Right forelimb (tissue), 1 donor: ENCODE measurements at places on chromosomes 3 and 15.
A peak's percentile ranks its signal among the peaks of the same experiment; 100 is the strongest.

DNA sequence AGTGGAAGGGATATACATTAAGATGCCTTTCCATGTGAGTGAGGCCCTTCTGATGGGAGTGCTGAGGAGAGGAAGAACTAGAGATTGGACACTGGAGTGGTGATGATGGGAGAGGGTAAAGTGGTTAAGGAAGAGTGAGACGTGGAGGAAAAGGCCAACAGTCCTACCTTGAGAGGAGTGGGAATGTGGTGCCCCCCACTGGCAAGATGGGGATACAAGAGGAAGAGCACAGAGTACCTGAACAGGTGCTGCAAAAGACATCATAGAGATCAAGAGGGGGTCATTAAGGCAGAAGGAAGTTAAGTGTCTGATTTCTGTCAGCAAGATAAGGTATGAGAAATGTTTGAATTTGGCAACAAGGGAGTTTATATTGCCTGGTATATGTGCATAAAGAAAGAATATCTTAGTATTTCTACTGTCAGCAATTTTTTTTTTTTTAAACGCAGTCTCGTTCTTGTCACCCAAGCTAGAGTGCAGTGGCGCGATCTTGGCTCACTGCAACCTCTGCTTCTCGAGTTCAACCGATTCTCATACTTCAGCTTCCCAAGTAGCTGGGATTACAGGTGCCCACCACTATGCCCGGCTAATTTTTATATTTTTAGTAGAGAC lies 34.0 kb downstream of the ARIH2 start:
- no peak for DNase-seq

GRCh38 chr3:16524196-16524595 lies 10.7 kb upstream of the RFTN1 start:
- DNase-seq = no peak

- no peak for DNase-seq
These were observed 88.3 kb upstream of the FRMD4B start for GRCh38 chr3:69474186-69474585.

GRCh38 chr3:62870321-62870720 lies 4.9 kb downstream of the CADPS start:
- DNase-seq = no peak

DNA sequence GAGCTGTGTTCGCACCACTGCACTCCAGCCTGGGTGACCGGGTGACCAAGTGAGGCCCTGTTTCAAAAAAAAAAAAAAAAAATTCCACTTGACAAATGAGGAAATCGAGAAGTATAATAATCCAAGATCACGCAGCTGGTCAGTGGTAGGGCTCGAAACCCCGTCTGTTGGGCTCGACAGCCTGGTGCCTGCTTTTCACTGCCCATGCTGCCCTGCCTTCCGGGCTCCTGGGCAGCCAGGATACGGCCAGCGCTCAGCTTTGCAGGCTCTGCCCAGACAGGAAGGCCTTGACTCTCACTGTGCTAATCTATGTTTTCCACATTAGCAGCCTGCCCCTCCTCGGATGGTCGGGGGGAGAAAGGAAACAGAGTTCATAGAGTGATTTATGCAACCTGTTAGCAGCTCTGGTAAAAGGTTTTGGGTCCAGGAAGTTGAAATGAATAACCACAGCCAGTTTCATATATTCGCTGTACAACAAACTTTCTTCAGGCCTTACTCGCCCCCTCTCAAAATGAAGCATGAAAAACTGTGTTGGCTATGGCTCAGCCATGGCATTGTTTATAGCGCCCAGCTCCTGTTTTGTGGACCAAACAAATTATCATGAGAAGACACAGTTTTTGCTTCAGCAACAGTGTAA lies 108.8 kb downstream of the XXYLT1 start:
- peak; percentile 63 for DNase-seq

- no peak for DNase-seq
These were observed 134.4 kb downstream of the PDE8A start for GRCh38 chr15:85116066-85116465.

DNA sequence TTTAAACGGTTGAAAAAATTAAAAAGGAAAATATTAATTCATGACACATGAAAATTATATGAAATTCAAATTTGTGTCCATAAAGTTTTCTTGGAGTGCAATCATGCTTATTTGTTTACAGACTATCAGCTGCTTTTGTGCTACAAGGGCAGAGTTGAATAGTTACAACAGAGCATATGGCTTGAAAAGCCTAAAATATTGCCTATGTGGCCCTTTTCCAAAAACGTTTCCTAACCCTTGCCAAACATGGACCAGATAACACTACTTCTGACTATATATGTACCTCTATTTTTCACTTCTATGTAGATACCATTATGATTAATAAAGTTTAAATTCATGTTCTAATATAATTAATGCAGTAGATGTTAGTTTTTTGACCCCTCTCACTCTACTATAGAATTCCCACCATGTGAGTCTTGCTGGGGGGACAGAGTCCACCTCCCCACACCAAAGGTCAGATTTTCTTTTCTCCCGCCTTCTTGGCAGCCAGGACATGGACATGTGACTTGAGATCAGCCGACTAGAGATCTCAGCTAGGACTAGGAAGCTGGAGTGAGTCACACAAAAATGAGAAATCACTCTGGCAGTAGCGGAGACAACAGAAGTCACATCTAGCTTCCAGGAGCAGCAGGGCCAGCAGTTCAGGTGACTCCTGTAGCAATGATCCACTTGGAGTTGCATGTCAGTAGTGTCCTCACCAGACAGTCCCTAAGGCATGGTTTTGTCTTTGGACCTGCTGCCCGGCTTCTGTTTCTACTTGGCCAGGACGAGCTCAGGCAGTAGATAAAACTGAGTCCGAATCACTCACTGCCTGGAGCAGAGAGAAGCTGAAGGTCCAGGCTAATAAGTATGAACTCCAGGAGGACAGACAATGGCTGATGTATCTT lies 22.4 kb downstream of the CIAO2A start:
- no peak for DNase-seq

DNA sequence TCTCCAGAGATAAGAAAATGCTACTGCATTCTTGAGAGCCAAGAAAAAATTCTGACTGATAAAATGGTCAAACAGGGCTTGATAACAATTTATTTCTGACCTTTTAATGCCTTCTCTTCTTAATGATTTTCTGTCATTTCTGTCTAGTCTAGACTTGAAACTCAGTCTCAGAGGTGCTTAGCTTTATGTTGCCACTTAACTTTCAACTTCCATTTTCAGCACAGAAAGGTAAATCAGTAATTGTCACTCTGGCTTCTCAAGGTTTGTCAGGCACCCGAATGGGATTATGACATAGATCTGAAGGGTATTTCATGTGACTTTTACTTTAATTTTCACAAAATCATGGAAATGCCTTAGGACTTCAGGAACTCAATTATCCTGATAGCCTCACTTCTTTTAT lies 155.4 kb upstream of the GBE1 start:
- no peak for DNase-seq

DNA sequence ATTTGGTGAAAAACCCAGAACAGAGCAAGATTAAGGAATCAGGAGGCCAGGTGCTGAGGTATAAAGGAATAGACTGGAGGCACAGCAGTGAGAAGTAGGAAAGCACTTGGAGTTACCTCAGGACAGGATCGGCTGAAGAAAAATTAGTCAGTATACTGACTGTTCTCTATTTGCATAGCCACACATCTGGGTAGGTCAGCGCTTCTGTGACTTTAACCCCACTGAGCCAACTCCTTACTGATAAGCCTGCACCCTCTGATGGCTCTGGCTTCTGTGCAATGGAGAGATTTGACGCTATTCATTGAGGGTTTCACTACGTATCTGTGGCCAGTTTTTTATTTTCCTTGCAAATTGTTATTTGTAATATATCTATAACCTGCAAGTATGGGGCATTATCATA lies 22.3 kb downstream of the MECOM start:
- no peak for DNase-seq

GRCh38 chr3:105473521-105474223 lies 107.0 kb downstream of the ALCAM start:
- no peak for DNase-seq

DNA sequence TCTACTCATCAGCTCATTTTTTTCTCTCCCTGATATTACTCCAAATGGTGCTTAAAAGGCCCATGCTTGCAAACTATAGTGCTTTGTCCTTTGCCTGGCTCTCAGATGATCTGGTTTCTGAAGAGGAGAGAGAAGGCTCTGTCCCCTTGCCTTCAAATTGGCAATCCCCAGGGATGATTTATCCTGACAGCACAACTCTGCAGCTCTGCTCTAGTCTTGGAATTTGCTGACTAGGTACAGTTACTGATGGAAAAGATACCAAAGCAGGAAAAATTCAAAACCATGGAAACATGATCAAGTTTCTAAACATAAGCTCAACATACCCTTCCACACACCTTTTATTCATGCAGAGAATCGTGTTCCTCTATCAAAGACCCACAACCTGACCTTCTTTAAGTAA lies 106.7 kb upstream of the CADPS start:
- DNase-seq = no peak

- no peak for DNase-seq
These were observed 13.5 kb downstream of the IQGAP1 start for GRCh38 chr15:90401495-90401894.

GRCh38 chr3:101950510-101950909 lies 101.2 kb downstream of the NFKBIZ start:
- DNase-seq = no peak

DNA sequence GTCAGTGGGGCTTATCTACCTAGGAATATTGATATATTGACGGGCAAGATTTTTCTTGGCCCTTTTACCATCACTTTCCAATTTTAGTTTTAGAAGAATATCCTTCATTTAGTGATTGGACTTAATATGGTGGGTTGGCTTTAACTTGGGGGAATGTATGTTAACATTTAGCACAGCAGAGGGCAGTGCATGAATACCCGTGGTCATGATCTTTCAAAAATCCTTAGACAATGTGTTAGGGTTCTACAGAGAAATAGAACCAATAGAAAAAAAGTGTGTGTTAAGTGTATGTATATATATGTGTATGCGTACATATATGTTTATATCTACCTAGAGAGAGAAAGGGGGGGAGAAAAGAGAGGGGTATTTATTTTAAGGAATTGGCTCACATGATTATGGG lies 36.9 kb downstream of the GPR171 start:
- DNase-seq = no peak

DNA sequence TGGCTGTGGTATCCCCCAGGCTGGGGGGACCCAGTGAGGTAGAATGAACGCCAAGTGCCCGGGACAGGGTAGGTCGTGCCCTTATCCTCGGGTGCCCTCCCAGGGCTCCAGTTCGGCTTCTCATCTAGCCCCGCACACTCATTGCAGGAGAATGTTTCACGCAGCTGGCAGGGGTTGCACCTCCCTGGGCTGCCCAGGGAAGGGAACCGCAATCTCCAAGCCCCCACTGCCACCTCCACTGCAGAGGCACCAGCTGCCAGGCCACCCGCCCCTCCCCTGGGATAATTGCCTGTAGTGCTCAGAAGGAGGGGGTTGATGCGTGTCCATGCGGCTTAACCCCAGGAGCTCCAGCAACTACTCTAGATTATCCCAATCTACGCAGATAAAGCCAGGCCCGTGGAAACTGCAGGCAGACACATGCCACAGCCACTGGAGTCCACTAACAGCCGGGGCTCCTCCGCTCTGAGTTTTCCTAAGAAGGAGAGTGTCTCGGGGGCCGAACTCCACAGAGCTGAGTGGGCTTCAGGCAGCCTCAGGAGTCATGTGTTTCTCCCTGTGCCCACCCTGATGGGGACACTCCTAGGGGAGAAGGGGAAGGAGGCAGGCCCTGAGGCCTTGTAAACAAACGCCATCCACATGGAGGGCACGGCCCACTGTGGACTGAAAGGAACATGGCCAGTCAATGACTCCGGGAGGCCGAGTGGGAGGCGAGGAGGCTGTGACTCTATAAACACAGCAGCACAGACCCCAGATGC lies 137.2 kb upstream of the IQSEC1 start:
- no peak for DNase-seq

DNA sequence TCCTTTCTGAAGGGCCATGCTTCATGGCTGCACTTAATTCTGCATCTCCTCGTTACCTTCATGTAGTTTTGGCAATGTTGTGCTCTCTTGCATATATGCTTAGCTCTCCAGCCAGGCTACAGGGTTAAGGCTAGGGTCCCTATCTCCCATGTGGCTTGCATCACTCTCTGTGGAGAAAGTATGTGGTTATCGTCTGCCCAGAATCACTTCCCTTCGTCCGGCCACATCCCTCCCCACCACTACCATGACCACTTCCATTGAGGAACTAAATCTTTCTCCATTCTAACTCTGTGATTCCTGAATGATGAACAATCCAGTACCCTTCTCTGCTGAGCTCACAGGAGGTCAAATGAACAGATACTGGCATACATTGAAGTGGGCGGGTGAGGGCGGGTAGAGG lies 34.0 kb downstream of the WWTR1 start:
- no peak for DNase-seq

- no peak for DNase-seq
These were observed 39.0 kb downstream of the GPR160 start for GRCh38 chr3:170076715-170077238.

DNA sequence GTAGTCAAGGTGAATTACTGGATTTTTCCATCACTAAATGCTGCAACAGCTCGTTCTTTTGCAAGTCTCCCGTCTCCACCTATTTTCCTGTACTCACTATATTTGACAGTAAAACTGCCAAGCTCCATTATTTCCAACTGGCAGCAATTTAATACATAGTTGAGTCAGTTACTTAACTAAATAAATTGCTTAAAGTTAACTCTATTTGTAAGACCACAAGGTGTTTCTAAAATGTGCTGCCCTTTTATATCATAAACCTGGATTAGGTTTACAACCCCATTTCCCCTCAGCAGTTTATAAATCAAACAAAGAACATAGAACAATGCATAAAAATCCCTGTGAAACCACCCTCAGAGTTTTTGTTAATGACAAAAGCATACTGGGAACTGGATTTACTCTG lies 211.4 kb upstream of the DPH6 start:
- no peak for DNase-seq

- no peak for DNase-seq
These were observed 50.4 kb downstream of the PDCD6IP start for GRCh38 chr3:33848624-33849347.

- no peak for DNase-seq
These were observed 102.8 kb downstream of the KCNH8 start for GRCh38 chr3:19250959-19251610.

DNA sequence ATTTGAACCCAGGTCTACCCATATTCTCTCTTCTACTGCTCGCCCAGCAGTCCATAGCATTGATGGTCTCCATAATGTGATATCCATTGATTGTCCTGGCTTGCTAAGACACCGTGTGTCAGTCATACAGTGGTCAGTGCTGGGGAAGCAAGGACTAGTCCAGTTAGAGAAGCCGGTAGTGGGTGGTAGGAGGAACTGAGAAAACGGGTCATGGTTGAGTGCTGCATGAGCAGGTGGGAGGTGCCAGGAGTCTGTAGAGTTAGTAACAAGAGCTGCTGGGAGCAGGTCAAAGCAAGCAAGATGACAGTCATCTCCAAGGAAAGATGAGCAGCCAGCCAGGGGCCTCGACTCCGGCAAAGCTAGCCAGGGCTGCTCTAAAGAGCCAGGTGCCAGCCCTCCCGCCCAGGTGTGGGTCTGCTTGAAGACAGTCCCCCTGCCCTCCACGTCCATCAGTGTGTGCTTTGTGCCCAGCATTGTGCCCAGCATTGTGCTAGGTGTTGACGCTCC lies 29.5 kb upstream of the USP3 start:
- DNase-seq = no peak

- DNase-seq = no peak
These were observed 93.7 kb downstream of the RAD18 start for GRCh38 chr3:8869613-8870012.

GRCh38 chr15:27514526-27514925 lies 543.5 kb downstream of the GABRG3 start:
- DNase-seq = no peak
